ENCODE measurements at places on chromosomes 1 and 21.

GRCh38 chr1:66532798-66533783 lies 862 bp upstream of the SGIP1 start:
- DNase-seq = peak; percentile 65

- DNase-seq = peak; percentile 89
Observed at GRCh38 chr1:7117399-7118281, 332.4 kb downstream of the CAMTA1 start.

GRCh38 chr1:153679337-153680119 lies 1.0 kb downstream of the NPR1 start:
- DNase-seq = no peak

GRCh38 chr21:19076031-19076430 lies 672.4 kb upstream of the TMPRSS15 start:
- no peak for DNase-seq

GRCh38 chr1:83845437-83846071 lies 153.4 kb downstream of the TTLL7 start:
- DNase-seq = peak; percentile 29

DNA sequence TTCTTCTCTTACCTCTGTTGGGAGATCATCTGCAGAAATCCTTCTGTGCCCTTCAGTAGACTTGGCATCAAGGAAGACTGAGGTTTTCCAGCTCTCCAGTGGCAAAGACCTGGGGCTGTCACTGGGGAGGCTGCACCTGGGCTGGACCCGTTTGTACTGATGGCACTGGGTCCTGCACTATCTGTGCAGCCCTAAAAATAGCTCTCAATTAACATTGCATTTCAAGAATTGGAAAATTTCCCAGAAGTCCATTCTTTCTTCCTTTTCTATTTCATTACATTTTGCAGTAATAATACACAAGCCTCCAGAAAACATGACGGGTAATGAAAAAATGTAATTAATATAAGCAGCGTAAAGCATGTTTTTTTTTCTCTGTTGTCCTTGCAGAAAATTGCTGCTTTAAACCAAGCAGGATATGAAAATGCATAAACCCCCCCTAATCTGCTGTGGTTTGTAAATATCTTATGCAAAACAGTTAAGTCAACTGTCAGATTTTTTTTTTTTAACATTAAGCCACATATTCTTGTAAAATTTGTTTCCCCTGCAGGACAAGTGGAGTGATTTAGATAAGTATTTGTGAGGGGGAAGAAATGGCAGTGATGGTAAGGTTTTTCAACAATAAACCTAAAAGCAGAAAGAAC lies 64.9 kb downstream of the LMO4 start:
- DNase-seq = no peak

- no peak for DNase-seq
Observed at GRCh38 chr1:114756009-114756892, 1.5 kb downstream of the CSDE1 start.

DNA sequence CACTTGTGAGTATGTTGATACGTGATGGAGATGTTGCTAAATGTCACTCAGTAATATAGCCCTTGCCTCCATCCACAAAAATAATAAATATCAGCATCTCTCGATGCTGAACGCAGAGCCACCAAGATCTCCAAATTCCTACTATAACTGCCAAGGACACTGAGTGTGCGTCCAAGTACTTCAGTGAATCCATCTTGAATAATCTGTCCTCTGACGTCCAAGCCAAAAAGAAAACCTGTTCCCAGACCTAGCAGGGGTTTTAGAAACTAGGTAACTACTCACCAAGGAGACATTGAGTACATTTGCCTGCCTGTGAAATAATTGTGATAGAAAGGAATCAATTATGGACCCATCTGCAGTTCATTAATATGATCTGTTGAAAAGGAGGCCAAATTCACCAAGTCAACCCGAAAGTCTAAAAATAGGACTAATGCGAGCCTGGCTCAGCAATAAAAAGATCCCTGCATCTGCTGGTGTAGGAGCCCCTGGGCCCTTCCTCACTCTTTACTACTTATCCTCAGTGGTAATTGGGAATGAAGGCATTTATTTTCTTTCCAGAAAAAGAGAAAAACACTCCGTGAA lies 226.9 kb upstream of the IRF2BP2 start:
- DNase-seq = no peak

- no peak for DNase-seq
Observed at GRCh38 chr1:21305900-21306189, 15.6 kb upstream of the ECE1 start.

DNA sequence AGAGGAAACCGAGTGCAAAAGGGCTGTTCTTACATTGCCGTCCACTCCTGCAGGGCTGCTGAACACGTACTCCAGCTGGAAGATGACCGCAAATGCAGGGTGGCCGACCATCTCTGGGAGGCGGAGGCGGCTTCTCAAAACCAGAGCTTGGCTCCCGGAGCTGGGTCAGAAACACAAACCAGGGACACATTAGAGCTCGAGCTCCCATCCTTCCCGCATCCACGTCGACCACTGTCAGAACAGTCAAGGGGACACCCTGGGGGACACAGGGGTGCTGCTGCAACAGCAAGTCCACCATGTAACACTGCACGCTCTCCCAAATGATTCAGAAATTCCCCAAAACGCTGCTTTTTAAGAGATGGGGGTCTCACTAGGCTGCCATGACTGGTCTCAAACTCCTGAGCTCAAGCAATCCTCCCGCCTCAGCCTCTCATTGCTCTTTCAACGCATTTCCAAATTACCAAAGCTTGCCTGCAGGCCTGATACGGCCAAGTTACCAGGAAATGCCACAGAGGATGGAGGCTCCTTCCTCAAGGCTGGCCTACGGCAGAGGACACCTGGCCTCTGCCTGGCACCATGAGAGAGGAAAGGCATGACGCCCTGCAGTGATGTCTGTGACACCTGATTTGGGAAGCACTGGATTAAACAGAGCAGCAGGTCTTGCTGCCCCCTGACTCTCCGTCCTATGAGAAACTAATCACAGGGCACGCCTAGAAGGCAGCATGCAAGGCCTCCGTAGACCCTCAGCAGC lies 45.0 kb downstream of the NPHP4 start:
- no peak for DNase-seq

DNA sequence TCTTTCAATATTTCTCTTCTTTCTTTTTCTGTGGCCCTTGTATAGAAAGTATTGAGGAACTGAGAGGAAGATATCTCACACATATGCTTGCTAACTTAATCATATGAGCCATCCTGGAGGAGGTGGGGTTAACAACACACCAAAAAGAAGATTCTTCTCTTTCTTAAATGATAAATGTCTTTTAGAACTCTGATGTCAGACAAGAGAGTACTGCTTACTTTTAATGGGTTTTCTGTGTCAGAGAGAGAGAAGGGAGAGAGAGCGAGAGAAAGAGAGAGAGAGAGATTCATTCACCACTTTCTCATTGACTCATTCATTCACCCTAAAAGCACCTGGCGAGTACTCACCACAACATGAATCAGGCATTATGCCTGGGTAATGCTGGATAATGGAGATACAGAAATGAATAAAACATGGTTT lies 250.3 kb upstream of the SGIP1 start:
- no peak for DNase-seq

DNA sequence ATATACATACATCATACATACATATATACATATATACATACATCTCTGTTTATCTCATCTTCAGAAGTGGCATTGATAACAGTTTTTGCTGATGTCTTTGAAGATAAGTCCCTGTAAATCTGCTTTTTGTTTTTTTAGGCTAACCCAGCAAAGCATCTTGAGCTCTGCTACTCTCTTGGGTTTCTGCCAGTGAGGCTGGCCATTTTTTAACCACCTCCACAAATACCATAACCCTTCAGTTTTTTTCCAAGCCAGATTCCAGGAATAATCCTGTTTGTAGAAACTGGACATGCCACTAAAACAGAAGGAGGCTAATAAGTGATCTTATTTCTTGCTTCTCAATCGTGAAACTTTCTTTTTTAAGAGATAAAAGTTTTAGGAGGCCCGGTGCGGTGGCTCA lies 21.6 kb downstream of the SDHC start:
- DNase-seq = peak; percentile 52

DNA sequence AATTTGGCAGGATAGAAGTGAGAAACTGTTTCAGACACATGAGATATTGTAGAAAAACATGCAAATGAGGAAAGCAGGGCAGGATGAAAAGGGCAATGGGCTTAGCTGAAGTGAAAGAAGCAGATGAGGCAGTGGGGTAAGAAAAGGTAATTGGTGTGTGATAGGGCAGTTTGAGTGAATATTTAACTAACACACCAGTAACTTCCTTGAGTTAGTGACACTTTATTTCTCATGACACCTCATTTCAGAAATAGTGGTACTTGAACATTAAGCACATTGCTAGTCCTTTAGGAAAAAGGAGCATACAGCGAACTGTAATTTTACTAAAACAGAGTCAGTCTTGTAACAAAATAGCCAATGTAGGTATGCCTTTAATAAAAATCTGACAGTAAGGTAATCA lies 415.0 kb downstream of the DPYD start:
- DNase-seq = no peak

- DNase-seq = no peak
Observed at GRCh38 chr1:30313584-30313983, 409.8 kb downstream of the MATN1 start.

DNA sequence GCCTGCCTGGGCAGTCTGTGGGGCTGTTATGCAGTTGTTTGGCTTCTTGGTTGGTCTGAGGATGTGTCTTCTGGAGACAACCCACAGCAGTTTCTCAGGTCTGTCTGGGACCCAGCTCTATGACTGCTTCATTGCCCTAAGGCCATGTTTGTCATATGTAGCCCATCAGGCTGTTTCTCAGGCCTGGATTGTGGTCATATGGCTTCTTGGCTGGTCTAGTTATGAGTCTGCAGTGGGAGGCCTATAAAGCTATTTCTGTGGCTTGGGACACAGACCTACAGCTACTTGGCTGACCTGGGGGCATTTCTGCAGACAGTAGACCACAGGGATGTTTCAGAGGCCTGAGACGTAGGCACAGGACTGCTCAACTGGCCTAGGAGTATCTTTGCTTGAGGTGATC lies 41.5 kb downstream of the CHIA start:
- DNase-seq = no peak

DNA sequence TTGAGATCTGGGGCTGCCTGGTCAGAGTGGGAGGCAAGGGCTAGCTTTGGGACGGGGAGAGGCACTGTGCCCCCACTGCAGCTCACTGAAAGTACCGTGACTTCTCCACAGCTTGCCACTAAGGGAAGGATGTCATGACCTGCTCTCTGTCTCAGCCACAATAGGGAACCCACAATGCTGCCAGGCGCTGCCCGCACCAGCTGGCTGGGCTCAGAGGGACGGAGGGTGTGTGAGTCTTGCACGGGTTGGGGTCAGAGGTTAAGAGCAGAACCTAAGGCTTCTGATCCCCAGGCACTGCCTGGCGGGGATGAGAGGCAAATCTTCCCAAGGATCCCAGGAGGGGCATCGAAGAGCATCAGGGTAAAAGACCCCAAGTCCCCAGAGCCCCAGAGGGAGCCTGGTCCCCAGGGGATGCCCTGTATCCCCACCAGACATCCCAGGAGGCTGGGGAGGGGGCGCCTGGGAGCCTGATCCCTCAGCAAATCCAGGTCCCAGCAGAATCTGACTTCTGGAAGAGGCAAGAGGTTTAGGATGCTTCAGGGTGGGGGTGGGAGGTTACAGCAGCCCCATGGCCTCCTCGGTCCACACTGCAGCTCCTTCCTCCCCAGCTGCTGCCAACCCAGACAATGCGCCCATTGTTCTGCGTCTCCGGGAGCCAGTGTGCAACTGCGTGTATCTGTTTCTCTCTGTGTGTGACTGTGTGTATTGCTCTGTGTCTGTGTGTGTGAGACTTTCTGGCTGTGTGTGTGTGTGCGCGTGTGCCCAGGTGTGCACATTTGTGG lies 2.0 kb upstream of the MARCKSL1 start:
- DNase-seq = no peak

DNA sequence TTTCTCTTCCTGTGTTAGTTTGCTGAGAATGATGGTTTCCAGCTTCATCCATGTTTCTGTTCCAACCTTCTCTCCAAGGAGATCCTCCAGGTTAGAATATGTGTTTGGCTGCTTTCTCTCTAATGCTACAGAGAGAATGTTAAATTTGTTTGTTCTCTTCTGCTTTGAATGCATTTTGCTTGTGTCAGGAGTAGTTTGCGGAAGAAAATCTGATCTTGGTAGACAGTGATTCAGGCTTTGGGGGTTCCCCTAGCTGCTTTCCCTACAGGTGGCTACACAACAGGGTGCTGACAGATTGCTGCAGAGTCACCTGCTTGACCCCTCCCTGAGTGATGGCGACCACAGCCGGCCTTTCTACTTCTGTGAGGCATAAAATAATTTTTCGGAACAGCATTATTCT lies 41.8 kb downstream of the MACO1 start:
- no peak for DNase-seq

GRCh38 chr1:84352298-84353106 lies 45.8 kb upstream of the DNASE2B start:
- no peak for DNase-seq

GRCh38 chr1:118997225-118997624 lies 9.1 kb upstream of the TBX15 start:
- DNase-seq = no peak

GRCh38 chr1:206921772-206922265 lies at the start of gene FCMR:
FCMR (minus strand) TSS chr1:206921941; CDS start chr1:206921854, 87 bp downstream.
- no peak for DNase-seq

DNA sequence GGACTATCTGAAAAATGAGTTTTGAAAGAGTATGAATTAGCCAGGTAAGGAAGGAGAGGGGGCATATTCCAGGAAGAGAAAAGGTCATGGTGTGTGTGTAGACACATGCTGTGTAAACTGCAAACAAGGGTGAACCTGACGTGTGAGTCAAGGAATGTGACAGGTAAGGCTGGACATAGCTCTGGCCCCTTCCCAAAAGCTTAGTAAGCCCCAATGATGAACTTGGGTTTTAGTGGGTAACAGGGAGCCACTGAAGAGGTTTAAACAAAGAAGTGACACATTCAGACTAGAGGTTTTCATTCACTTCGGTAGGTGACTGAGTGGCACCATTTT lies 36.7 kb downstream of the EGLN1 start:
- no peak for DNase-seq

GRCh38 chr1:16961297-16962133 lies 18.9 kb downstream of the MFAP2 start:
- DNase-seq = no peak

DNA sequence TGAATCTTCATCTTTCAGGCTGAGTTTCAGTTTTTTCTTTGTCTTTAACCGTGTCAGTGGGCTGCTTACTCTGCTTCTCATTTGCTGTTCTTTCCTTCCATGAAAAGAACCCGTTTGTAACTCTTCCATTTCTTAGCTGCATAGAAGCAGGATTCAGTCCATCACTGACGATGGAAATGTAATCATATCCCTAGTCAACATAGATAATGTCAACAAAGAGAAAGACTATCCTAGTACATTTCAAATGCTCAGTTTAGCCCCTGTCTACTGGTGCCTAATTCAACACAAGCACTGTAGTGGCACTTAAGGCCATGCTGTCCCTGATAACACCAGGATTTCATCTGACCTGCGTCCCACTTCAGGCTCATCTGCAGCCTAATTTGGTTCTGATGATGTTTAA lies 376 bp downstream of the GBP1 start:
- no peak for DNase-seq

DNA sequence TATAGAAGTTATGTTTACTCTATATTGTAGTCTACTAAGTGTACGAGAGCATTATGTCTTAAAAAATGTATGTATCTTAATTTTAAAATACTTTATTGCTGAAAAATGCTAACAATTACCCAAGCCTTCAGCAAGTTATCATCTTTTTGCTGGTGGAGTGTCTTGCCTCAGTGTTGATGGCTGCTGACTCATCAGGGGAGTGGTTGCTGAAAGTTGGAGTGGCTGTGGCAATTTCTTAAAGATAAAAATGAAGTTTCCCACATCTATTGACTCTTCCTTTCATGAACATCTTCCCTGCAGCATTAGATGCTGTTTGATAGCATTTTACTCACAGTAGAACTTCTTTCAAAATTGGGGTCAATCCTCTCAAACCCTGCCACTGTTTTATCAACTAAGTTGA lies 95.8 kb downstream of the CDC7 start:
- peak; percentile 26 for DNase-seq
